Left lung (tissue), 14 donors: ENCODE measurements at places on chromosomes 7 and 10. TPM values are rescaled to one million over a fixed set of nuclear protein-coding genes. Genes with fewer than 3 reads are reported as not detected.

GRCh38 chr10:21587391-21587790, 53.4 kb downstream of the MLLT10 start:
- no peaks in the 10 kb centered on the region for H3K36me3 ChIP-seq
- no peaks in the 10 kb centered on the region for H3K27me3 ChIP-seq
- DNase-seq, result no peak
- H3K27ac ChIP-seq, result no peak overlapping the region
- H3K4me1 ChIP-seq, result no peaks in the 10 kb centered on the region
- H3K4me3 ChIP-seq, result no peak overlapping the region

GRCh38 chr7:100516135-100516812, 22.7 kb upstream of the AGFG2 start:
- no peaks in the 10 kb centered on the region for H3K4me1 ChIP-seq
- H3K4me3 ChIP-seq, result no peak overlapping the region
- no peak overlapping the region for H3K27ac ChIP-seq

DNA sequence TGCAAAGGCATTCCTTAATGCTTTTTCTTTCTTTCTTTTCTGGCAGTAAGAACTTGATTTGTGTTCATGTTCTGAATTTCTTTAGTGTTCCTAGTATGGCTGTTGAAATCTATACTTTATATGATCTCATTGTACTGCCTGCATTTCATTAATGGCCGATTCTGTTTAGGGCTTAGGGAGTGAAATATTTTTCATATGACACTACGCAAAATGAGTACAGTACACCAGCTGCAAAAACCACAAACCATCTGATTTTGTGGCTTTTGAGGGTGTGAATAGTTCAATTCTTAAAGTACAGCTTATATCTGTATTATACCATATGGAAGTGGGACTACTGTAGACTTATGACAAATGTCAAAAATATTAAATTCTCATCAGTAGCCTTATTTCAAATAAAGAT, 69.1 kb upstream of the FOXP2 start:
- H3K27ac ChIP-seq, result no peak overlapping the region
- no peaks in the 10 kb centered on the region for H3K4me1 ChIP-seq
- H3K36me3 ChIP-seq, result no peaks in the 10 kb centered on the region
- H3K27me3 ChIP-seq, result no peaks in the 10 kb centered on the region
- H3K4me3 ChIP-seq, result no peak overlapping the region

DNA sequence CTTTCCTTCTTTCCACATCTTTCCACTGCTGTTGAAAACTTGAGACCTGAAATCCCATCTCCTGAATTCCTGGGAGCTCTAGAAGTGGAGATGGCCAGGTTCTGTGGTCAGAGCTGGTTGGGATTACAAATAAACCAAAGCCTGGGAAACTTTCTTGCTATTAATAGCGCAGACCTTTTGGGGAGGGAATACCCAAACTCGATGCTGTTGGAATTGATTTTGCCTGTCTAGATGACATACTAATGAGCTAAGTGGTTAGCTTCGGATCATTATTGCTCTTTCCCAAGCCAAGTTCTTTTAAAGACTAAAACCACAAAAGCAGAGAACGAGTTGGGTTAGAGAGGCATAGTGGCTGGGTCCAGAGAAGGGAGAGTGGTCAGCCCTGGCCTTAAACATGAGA, 76.6 kb downstream of the TCF7L2 start:
- H3K4me3 ChIP-seq, result no peak overlapping the region
- H3K4me1 ChIP-seq, result peaks cover 42% of the 10 kb centered on the region
- no peak for DNase-seq
- no peak overlapping the region for H3K27ac ChIP-seq

DNA sequence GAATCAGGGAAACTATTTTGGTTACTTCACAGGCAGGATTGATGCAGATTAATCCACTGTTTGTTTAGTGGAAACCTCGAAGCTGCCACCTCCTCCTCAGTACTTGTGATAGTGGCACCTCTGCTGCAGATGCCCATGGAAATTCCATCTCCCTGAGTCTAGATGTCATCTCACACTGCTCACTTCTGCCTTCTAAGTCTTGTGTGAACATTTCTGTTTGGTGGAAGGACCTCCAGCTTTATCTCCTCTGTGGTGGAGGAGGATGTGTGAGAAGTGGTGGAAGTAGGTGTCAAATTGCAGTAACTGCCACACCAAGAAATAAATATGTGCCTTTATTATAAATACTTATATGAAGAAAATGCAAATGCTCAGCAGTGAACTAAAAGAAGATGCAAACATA, 25.8 kb upstream of the GPR141 start:
- no peak overlapping the region for H3K27ac ChIP-seq
- no peak overlapping the region for H3K4me3 ChIP-seq
- no peak for DNase-seq
- H3K4me1 ChIP-seq, result no peaks in the 10 kb centered on the region
- no peaks in the 10 kb centered on the region for H3K36me3 ChIP-seq

GRCh38 chr10:84789026-84789425, 460.6 kb downstream of the CCSER2 start:
- H3K4me1 ChIP-seq, result no peaks in the 10 kb centered on the region
- no peaks in the 10 kb centered on the region for H3K27me3 ChIP-seq
- no peak for DNase-seq
- H3K4me3 ChIP-seq, result no peak overlapping the region
- H3K36me3 ChIP-seq, result no peaks in the 10 kb centered on the region

DNA sequence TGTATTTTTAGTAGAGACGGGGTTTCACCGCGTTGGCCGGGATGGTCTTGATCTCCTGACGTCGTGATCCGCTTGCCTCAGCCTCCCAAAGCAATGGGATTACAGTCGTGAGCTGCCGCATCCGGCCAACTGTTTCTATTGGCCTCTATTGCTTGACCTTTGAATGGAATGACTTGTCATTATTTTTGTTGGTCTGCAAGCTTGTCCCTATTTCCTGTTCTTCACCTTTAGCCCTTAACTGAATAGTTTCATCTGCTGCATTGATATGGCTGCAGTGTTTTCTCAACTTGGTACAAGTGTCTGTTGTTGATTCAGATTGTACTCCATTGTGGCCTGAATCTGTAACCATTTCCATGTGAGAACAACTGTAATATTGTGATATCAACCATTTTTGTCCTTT, 105.5 kb downstream of the POLL start:
- no peak for DNase-seq
- no peaks in the 10 kb centered on the region for H3K27me3 ChIP-seq
- H3K27ac ChIP-seq, result no peak overlapping the region
- no peaks in the 10 kb centered on the region for H3K4me1 ChIP-seq
- no peak overlapping the region for H3K4me3 ChIP-seq

DNA sequence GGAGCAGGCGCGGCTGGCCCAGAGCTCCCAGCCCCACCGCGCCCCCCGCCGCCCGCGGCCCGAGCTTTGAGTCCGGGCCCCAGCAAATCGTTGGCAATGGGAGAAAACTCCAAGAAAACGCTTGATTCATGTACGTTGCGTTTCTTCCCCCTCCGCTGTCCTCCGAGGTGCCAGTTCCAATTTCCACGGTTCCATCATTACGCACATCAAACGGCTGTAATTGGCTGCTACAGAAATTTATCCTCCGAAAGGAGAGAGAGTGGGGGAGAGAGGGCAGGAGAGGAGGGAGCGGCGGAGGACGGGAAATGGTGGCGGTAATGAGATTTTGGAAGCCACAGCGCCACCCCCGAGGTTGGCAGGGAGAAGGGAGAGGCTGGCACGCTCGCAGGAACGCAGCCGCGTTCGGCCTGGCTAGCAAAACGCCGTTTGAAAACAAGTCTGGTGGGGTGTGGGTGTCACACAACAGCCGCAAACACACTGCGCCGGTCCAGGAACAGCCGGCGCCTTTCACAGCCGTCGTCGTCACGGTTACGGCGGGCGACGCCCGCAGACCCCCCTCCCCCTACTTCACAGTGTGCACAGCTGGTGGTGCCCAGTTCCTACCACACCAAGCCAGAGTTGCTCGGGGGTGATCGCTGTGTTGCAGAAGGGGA, 57.5 kb downstream of the UNCX start:
- no peak overlapping the region for H3K4me3 ChIP-seq
- H3K27ac ChIP-seq, result no peak overlapping the region
- DNase-seq, result no peak
- H3K27me3 ChIP-seq, result peaks cover 92% of the 10 kb centered on the region

- H3K4me1 ChIP-seq, result no peaks in the 10 kb centered on the region
- no peak overlapping the region for H3K4me3 ChIP-seq
- H3K36me3 ChIP-seq, result peaks cover 94% of the 10 kb centered on the region
- DNase-seq, result no peak
- H3K27me3 ChIP-seq, result no peaks in the 10 kb centered on the region
Observed at GRCh38 chr7:30562498-30562897, 32.2 kb upstream of the GARS1 start.

GRCh38 chr7:5213286-5213645, 23.2 kb downstream of the WIPI2 start:
- no peak for DNase-seq
- peaks cover 2% of the 10 kb centered on the region for H3K4me1 ChIP-seq
- H3K36me3 ChIP-seq, result peaks cover 90% of the 10 kb centered on the region
- H3K27ac ChIP-seq, result no peak overlapping the region
- H3K4me3 ChIP-seq, result no peak overlapping the region

DNA sequence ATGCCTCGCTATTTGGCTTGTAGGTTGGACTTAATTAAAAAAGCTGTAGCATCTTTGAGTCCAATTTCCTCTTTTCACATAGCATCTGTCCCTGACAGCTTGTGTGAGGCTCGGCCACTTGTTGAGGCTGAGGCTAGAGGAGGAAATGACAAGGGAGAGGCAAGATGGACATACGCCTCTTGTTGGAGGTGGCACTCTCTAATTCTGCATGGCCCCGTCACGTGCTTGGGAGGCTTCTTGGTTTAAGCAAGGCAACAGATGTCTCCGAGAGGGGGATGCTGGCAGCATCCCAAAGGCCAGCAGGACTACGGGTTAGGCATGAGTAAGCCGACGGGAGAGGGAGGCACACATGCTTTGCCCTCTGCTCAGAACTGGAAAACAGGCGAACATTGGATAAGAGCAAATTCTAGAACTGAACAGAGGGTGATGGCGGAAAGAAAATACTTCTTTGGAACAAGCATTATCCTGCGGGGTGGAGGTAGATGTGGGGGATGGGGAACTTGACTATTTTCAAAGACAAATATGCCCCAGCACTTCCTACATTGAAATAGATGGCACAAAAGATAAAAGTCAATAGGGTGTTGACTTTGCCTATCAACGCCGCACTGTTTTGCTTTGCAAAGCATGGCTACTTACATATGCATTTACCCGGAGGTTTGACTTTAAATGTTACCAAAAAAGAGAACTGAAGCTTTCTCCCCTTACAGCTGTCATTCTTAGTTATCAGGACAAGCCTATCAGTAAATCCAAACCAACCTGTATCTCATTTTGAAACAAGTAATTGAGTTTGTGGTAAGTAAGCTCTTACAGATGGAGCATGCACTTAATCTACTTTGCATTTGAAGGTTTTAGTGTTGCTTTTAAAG, 94.8 kb downstream of the CHN2 start:
- no peak overlapping the region for H3K4me3 ChIP-seq
- no peak for DNase-seq
- H3K27ac ChIP-seq, result no peak overlapping the region
- H3K4me1 ChIP-seq, result peaks cover 6% of the 10 kb centered on the region

- no peak overlapping the region for H3K27ac ChIP-seq
- H3K27me3 ChIP-seq, result no peaks in the 10 kb centered on the region
- no peaks in the 10 kb centered on the region for H3K36me3 ChIP-seq
- DNase-seq, result no peak
Observed at GRCh38 chr7:22386865-22387264, 29.9 kb upstream of the RAPGEF5 start.

DNA sequence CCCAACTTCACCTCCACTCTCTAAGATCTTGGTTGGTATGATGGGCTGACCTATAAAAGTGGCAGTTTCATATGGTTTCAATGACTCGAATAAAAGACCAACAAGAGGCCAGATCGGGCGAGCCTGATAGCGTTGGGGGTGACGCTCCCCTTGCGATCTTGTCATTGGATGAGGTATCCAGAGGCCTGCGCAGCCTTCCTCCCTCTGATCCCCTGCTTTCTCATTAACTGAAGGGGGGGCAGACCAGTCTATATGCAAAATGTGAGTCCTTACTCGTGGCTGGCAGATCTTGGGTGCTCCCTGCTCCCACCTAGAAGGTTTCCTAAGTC, 937 bp upstream of the COBL start:
- peak overlapping the region; percentile 55 for H3K27ac ChIP-seq
- H3K27me3 ChIP-seq, result peaks cover 7% of the 10 kb centered on the region
- no peaks in the 10 kb centered on the region for H3K4me1 ChIP-seq
- peak overlapping the region; percentile 48 for H3K4me3 ChIP-seq
- no peak for DNase-seq
- H3K36me3 ChIP-seq, result no peaks in the 10 kb centered on the region

- peaks cover 8% of the 10 kb centered on the region for H3K4me1 ChIP-seq
- H3K4me3 ChIP-seq, result no peak overlapping the region
- no peaks in the 10 kb centered on the region for H3K36me3 ChIP-seq
- no peaks in the 10 kb centered on the region for H3K27me3 ChIP-seq
- no peak for DNase-seq
Observed at GRCh38 chr10:6543431-6544005, 36.6 kb downstream of the PRKCQ start.

The CPN1 gene
- not detected for total RNA-seq

The SPAG6 gene
- total RNA-seq, result not detected

The SKAP2 gene
- 61.0 TPM for total RNA-seq

The CYP3A4 gene
- not detected for total RNA-seq

The KLHDC10 gene
- total RNA-seq, result 36.3 TPM

The NUTM2A gene
- total RNA-seq, result 1.5 TPM

The DOCK1 gene
- 47.4 TPM for total RNA-seq

The CALML5 gene
- total RNA-seq, result not detected

The CTAGE15 gene
- total RNA-seq, result 0.29 TPM

The LIPM gene
- not detected for total RNA-seq

The HACD1 gene
- total RNA-seq, result 47.0 TPM

The TMEM196 gene
- total RNA-seq, result not detected

The FKBP9 gene
- total RNA-seq, result 130 TPM

The CNTNAP2 gene
- 0.94 TPM for total RNA-seq

The CHN2 gene
- total RNA-seq, result 8.9 TPM
